GM04503 (cell line): ENCODE measurements at places on chromosomes 1 and 21.

GRCh38 chr1:87451229-87451920 is 122.7 kb downstream of the LMO4 start:
- peak; percentile 13 for DNase-seq

DNA sequence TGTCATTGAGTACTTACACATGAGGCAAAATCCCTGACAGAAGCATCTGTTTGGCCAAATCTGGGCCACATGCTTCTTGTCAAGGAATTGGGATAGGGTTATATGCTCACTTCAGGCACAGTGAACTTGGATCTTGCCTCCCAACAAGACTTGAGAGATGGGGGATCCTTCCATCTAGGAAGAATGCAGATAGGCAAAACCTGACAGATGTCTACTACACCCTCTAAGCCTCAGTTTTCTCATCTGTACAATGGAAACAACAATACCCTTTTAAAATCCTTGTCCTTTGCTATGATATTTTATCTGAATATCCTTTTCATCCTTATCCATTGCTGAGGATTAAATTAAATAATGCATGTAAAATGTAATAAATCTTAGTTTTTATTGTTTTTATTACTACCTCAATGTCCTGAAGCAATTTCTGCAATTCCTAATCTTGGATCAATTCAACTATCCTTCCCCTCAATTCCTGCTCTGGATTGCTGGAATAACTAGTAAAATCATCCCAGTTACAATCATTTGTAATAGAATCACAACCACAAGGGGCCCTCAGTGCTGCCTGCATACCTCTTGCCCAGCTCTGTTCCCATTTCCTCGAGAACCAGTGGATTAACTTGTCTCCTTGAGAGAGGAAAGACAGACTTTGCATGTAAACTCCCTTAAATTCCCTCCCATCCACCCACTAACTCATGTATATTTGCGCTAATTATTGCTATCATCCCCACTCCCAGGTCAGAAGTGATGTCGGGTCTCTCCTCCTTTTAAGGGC is 8.1 kb upstream of the XPR1 start:
- DNase-seq: no peak

- no peak for DNase-seq
These were observed 121.2 kb downstream of the LMX1A start for GRCh38 chr1:165235155-165235776.

DNA sequence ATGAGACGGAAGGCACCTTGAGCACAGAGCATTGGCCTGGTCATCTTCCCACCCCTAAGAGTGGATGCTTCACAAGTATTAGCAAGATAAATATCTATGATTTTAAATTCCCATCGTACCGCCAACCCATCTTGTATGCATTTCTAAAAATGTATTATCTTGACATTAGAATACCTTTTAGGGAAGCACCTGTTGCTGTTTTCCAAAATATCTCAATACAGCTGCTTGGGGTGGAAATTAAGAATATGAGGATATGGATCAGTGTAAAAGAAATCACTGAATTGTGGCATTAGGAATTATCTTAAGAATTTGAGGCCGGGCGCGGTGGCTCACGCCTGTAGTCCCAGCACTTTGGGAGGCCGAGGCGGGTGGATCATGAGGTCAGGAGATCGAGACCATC is 166.3 kb downstream of the ETS2 start:
- DNase-seq: no peak

DNA sequence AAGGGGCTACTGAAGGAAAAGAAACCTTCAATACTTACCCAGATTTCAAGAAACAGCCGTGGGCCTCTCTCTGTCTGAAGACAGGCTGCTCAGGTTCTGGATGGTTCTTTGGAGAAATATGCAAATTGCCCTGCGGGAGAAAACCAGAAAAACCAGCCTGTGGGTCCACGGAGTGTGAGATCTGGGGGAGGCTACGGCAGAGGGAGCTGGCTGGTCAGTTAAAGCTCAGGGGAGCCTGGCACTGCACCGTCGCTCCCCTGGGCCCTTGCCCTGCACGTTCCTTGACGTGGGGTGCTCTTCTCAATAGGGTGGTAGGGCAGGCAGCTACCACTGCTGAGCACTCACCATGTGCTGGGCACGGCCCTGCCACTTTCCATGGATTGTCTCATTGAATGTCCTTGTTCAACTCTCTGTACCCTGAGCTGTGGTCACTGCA is 12.7 kb downstream of the TMCO4 start:
- DNase-seq: no peak

GRCh38 chr1:7967651-7968050 is 6.1 kb downstream of the PARK7 start:
- no peak for DNase-seq

DNA sequence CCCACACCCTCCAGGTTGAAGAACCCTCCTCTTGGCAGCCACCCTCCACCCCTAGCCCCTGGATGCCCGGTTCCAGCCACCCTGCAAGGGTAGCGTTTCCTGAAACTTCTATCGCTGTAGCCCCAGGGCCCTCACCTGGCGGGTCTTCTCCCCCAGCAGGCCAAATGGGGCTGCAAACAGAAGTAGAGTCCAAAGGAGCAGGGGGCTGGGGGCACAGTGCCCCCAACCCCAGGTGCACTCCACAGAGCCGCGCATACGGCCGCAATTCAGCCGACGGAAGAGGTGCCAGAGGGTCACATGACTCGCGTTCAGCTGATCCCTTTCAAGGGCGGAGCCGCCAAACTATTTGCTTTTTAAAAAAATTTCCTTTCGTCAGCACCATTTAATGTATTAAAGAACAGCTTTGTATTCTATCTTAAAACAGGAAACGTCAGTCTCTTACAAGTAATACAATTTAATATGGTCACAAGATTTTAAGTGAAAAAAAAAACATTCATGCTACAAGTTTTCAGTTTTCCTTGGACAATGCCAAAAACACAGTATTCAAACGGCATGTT is at the start of gene GLMP:
GLMP (minus strand) TSS at position 289 of the 557 bp plus-strand sequence; CDS start at position 255, 34 bp downstream.
- DNase-seq: no peak

GRCh38 chr1:63322944-63323864 is 837 bp downstream of the FOXD3 start:
- no peak for DNase-seq

DNA sequence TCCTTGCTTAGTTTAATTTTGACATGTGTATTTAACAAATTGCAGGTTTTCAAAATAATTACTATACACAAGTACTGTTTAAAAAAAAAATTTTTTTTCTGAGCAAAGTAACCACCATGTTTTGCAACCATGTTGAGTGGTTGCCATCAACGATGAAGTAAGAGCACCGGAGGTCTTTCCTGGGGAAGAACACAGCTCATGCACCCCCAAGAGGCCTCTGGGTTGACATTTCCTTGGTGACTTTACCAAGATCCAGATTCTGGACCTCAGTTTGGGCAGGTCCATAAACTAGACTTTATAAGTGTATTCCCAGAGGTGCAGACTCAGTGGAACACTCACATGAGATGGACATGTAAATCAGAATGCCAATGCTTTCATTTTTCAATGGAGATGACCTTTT is 36.8 kb upstream of the RALGPS2 start:
- DNase-seq: peak; percentile 28

- DNase-seq: no peak
These were observed 281.3 kb downstream of the VAV3 start for GRCh38 chr1:107683683-107684082.

DNA sequence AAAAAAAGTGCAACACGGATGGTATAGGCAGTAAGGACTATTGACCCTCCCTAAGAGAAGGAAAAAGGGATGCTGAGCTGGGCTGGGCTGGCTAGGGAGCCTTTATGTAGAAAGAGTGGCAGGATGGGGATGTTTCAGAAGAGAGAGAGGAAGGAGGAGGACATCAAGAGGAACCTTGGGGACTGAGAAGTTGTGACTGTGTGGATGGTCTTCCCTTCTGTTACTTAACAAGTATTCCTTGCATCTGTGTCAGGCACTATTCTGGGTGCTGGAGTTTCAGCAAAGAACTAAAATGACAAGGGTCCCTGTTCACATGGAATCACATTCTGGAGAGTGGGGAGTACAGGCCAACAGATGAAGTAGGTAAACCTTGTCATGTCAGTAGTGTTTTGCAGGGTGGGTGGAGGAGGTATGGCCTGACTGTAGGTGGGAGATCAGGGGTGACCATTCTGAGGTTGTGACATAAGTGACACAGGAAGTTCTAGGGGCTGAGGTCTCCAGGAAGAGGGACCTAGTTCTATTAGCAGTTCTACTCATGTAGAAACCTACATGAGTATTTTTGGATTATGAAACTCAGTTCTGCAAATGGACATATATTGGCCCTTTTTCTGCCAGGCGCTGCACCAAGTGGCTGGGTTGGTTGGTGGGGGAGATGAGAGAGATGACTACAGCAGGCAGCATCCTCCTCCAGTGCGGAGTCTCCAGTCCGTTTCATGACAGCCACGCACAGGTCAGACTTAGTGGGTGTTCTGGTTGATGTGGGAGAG is 53.8 kb downstream of the PRDM2 start:
- DNase-seq: no peak

DNA sequence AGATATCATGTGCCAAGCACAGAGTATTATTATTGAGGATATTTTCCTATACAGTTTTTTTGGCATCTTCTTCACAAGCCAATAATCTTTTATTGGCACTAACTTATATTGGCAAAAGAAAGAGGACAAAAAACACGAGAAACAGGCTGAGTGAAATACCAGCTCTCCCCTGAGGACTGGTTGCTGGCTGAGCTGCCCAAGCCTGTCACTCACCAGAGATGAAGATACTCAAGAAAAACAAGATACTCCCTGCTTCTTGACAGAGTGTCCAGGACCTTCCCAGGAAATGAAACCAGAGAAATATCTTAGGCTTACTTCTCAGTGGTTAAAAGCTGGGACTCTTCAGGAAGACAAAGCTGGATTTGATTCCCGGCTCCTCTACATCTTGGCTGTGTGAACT is 35.9 kb upstream of the ATP1B1 start:
- no peak for DNase-seq

GRCh38 chr1:45673956-45674355 is 12.4 kb downstream of the GPBP1L1 start:
- DNase-seq: no peak

- DNase-seq: peak; percentile 11
These were observed 151.1 kb upstream of the DPT start for GRCh38 chr1:168879896-168880734.

- no peak for DNase-seq
These were observed 6.7 kb upstream of the CFAP126 start for GRCh38 chr1:161374373-161374772.

DNA sequence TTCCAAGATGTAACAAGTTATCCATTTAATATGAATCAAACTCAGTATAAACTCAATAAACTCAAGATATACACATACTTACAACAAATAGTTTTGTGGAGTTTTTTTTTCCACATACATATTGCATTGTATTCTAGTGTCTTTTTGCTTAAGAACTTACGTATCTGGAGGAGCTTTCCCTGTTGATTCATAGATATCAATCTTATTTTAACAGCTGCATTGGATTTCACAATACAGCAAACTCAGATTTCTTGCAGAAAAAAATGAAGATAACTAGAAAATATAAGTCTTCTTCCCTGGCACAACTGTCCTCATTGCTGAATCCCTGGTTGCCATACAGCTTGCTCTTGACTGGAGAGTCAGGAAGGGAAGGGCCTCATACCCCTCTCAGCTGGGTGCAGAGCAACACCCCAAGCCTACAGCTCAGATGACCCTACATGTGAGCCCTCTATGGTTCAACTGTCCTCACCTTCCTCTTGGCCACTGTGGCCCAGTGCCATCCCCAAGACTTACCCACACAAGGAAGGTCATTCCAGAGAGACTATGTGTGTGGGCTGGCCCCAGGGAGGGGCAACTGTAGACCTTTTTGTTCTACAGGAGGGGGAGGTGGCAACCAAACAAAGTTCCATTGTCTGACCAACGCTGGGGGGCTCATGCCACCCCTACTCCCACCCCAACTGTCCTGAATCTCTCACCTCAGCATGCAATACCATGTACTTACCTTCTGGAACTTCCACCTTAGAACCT is 1.7 kb downstream of the MPZ start:
- DNase-seq: no peak

DNA sequence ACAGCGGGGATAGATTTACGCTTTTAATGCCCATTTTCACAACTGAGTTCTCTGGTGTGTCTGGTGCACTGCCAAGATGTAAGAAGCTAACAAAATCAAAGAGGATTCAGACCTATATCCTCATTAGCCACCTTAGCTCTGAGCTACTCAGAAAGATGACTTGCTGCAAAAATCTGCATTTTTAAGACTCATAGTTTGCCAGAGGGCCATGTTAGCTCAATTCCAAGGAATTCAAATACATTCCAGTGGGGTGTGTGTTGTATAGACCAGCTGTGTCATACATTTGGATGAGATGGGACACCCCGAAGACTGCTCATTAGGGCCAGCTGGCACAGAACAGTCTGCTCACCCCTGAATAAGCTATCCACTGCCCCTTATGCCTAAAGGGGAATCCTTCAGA is 8.9 kb downstream of the DENND2D start:
- peak; percentile 87 for DNase-seq

GRCh38 chr1:160997323-160998038 is 23.5 kb downstream of the F11R start:
- no peak for DNase-seq

DNA sequence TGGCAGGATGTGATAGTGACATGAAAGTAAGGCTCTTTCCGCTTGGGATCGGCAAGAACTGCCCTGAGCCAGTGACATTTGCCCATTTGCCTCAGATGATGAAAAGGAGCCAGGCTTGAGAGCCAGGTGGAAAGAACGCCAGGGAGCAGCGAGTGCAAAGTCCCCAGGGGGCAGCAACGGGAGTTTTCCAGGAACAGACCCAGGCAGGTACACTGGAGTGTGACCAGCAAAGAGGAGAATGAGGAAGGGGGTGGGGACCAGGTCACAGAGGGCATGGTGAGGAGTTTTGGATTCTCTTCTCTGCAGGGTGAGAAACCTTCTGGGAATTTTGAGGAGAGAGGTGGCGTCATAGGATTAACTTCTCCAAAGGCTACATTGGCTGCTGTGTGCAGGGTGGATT is 10.8 kb upstream of the ETS2 start:
- DNase-seq: no peak

DNA sequence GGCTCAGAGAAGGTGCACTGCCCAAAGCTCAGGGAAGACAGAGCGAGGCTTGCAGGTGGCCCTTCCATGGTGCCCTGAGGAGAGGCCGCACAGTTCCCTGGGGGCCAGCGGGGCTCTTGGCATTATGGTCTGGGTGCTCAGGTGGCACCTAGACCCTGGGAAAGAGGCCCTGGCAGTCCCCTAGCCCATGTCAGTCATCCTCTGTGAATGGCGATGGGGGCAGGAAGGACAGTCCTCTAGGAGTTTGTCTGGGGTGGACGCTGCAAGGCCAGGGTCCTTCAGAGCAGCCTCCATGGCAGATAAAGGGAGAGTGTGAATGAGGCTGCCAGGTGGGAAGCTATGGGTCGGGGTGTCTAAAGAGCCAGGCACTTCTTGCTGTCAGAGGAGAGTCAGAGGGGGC is 345.9 kb upstream of the VAMP3 start:
- DNase-seq: no peak
